ENCODE measurements at places on chromosomes 11 and 22.

- no peak for DNase-seq
Observed at GRCh38 chr11:90426442-90426841, 203.6 kb upstream of the CHORDC1 start.

DNA sequence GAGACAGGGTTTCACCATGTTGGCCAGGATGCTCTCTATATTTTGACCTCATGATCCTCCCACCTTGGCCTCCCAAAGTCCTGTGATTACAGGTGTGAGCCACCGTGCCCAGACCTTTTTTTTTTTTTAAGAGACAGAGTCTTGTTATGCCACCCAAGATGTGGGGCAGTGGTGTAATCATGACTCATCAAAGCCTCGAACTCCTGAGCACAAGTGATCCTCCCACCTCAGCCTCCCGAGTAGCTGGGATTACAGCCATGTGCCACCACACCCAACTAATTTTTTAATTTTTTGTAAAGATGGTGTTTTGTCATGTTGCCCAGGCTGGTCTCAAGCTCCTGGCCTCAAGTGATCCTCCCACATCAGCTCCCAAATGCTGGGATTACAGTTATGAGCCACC, 37.9 kb downstream of the IZUMO1R start:
- no peak for DNase-seq

DNA sequence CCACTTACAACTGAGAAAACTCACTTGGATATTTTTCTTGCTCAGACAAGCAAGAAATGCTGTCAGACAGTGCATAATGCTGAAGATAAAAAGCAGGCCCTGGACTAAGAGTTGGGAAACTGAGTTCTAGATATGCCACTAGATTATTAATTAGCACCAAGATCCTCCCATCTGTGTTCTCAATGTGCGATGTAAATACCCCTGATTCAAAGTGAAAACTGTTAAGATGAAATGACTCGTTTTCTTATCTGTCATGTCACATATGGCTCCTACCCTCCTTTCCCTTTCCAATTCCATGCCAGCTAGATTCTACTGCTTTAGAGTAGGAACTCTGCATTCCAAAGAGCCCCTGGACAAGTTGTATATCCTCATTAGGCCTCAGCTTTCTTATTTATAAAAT, 88.9 kb upstream of the CLNS1A start:
- DNase-seq = no peak

DNA sequence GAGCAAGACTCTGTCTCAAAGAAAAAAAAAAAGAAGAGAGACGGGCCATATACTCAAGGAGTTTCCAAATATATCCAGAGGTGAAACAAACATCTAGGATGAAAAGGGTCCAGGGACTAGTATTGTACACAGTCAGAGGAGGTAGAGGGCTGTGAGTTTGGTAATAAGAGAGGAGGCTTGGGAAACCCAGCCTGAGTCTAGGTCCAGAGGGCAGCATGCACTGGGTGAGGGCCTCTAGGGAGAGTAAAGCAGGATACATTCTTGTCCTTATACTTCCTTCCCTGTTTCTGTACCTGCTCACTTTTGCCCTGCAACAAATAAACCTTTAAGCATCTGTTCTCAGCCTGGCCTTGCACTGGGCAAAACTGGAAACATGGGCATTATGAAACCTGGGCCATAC, 31.5 kb downstream of the STIM1 start:
- DNase-seq = no peak

GRCh38 chr11:95175818-95176380, 55.1 kb downstream of the SESN3 start:
- no peak for DNase-seq

GRCh38 chr22:46390652-46391301, 55.3 kb downstream of the TRMU start:
- DNase-seq = no peak

- no peak for DNase-seq
Observed at GRCh38 chr11:32435152-32435480, 223 bp downstream of the WT1 start.

GRCh38 chr11:68948935-68949334, 31.9 kb downstream of the MRGPRD start:
- DNase-seq = no peak

GRCh38 chr11:2650343-2650867, 49.4 kb downstream of the KCNQ1OT1 start:
- no peak for DNase-seq

GRCh38 chr11:120217941-120218694, 7.3 kb downstream of the OAF start:
- DNase-seq = no peak

DNA sequence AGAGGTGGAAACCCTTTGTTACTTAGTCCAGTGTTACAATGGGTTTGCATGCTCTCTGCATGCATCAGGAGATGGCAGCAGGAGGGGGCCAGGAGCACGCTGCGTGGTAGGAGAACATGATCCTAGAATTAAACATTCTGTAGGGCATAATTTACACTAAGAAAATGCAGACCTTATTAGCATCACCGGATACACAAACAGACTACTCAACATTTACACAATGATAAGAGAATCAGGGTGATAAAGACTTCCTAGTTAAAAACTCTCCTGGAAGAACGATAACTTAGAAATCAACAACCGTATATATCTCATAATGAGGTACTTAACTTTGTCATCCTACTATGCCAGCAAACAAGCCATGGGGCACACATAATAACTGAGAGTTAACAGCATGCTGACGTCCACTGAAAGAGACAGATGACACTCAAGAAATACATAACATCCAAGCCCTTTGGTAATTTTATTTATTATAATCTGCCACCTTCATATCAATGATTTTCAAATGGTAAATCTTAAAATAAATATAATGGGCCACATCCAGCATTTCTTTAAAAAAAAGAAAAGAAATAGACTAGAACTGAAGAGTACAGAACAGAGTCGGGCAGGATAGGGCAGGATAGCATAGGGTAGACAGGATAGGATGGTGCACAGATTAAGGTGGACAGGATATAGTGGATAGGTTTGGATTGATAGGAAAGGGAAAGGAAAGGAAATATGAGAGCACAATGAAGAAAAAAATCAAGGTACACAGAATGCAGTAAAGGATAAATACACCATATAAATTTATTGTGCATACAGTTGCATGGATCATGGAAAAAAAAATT, 27.5 kb downstream of the CADM1 start:
- DNase-seq = no peak

GRCh38 chr22:48477031-48477721, 1350.5 kb downstream of the BRD1 start:
- no peak for DNase-seq

Data from non-pigmented ciliary epithelial cell (primary cell).